ENCODE measurements at places on chromosomes 16 and 17. TPM values are rescaled to one million over a fixed set of nuclear protein-coding genes. Genes with fewer than 3 reads are reported as not detected.

- H3K27me3 ChIP-seq, result no peaks in the 10 kb centered on the region
- H3K4me3 ChIP-seq, result no peak overlapping the region
- peaks cover 76% of the 10 kb centered on the region for H3K4me1 ChIP-seq
- H3K36me3 ChIP-seq, result peaks cover 78% of the 10 kb centered on the region
- no peak for DNase-seq
Observed at GRCh38 chr17:77483128-77483598, 342.4 kb downstream of the SEC14L1 start.

GRCh38 chr16:68503334-68503733 is 35.8 kb upstream of the ZFP90 start:
- DNase-seq, result no peak
- H3K36me3 ChIP-seq, result no peaks in the 10 kb centered on the region
- no peaks in the 10 kb centered on the region for H3K27me3 ChIP-seq

CA5A gene
- total RNA-seq, result not detected

DNA sequence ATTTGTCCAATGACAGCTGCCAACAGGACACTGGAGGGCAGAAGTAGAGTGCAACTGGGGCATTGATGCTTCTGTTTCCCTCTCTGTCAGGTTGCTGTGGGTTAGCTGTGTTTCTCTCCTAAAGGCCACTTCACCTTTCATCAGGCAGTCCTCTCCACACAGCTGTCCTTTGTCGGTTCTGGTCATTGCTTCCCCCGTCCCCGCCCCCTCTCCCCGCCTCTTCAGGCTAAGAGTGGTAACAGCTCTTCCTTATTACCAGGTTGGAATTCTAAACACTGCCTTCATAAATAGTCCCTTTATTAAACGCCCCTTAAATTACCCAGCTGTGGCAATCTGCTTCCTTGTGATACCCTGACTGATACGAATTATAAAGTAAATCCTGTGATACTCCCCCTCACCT is 31.8 kb upstream of the NSRP1 start:
- H3K27ac ChIP-seq, result no peak overlapping the region
- H3K27me3 ChIP-seq, result peaks cover 5% of the 10 kb centered on the region
- no peak overlapping the region for H3K4me3 ChIP-seq
- DNase-seq, result no peak
- no peaks in the 10 kb centered on the region for H3K36me3 ChIP-seq
- no peaks in the 10 kb centered on the region for H3K4me1 ChIP-seq

All from CD4-positive, alpha-beta T cell (primary cell).